COLO829 (cell line): ENCODE measurements at places on chromosomes 1 and 21.

GRCh38 chr21:42191696-42192595, 27.0 kb upstream of the ABCG1 start:
- DNase-seq = no peak

GRCh38 chr1:235852887-235853286, 13.8 kb downstream of the LYST start:
- DNase-seq = no peak

DNA sequence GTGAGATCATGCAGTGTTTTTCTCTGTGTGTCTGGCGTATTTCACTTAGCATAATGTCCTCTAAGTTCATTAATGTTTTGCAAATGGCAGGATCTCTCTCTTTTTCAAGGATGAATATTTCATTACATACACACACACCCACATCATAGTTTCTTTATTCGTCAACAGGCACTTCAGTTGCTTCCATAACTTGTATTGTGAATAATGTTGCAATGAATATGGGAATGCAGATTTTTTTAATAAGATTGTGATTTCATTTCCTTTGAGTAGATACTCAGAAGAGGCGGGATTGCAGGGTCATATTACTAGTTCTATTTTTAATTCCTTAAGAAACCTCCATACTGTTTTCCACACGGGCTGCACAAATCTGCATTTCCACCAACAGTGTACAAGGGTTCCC, 134.0 kb downstream of the CLEC20A start:
- DNase-seq = no peak

DNA sequence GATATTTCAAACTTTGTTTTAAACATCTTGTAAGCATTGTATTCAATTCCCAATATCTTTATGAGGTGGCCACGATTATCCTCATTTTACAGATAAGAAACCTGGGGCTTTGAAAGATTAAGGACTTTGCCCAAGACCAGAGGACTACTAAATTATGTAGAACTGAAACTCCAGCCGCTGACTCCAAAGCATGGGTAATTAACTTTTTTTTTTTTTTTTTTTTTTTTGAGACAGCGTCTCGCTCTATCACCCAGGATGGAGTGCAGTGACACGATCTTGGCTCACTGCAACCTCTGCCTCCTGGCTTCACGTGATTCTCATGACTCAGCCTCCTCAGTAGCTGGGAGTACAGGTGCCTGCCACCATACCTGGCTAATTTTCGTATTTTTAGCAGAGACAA, 68.7 kb downstream of the ALG14 start:
- no peak for DNase-seq

GRCh38 chr1:180505732-180506335, 3.5 kb upstream of the ACBD6 start:
- no peak for DNase-seq

- no peak for DNase-seq
These were observed 44.9 kb downstream of the GFI1 start for GRCh38 chr1:92441697-92442342.

- no peak for DNase-seq
These were observed 17.7 kb downstream of the CD1E start for GRCh38 chr1:158371188-158371953.

GRCh38 chr21:21102896-21103295, 104.7 kb downstream of the NCAM2 start:
- peak; percentile 6 for DNase-seq

- no peak for DNase-seq
These were observed 115.0 kb downstream of the TSEN15 start for GRCh38 chr1:184166485-184166884.

DNA sequence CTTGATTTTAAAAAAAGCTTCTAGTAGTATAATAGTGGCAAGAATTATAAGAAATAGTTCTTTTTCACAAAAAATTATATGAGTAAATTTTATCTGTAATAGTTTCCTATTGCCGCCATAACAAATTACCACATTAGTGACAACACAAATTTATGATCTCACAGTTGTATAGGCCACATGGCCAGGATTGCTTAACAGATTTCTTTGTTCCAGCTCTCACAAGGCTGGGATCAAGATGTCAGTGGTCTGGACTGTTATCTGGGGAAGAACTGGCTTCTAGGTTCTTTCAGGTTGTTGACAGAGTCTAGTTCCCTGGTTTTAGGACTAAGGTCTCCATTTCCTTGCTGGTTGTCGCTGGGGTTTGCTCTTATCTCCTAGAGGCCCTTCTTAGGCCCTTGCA, 236.4 kb downstream of the USP25 start:
- no peak for DNase-seq

- DNase-seq = no peak
These were observed 24.6 kb upstream of the OVAAL start for GRCh38 chr1:180534214-180534613.
